Smooth muscle cell of the brain vasculature (primary cell): ENCODE measurements at places on chromosomes 4 and X.

GRCh38 chr4:88008122-88008742 is 797 bp downstream of the PKD2 start:
- no peak for DNase-seq

DNA sequence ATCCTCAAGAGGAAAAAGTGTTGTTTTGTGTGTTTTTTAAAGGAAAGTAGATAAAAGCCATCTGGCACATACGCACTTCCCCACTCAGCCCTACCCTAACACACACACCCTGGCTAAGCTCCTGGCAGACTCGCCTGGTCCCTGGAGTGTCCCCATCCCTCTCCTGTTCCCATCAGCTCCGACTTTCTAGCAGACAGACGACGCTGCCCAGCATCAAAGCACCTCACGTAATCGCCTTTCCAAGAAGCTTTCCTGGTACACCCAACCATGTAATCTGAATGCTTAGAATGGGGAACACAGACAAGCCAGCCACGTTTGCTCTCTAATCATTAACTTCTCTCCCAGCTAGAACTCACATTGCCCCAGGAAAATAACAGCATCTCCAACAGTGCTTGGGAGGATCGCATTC is 116.2 kb downstream of the AFAP1 start:
- no peak for DNase-seq

DNA sequence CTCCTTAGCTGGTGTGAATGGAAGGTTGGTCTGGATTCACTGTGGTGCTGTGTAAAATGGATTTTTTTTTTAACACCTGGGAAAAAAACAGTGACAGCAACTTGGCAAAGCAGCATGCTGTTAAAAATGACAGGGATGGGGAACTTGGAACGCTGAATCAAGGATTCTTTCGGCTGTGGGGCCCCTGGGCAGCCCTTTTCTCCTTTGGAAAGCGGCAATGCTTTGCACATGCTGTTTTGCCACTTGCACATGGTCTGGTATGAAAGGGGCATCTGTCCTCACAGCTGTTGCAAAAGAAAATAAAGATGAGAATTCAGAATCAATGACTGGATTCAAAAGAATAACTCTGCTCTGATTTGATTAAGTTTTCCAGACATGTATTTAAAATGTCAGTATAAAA is 10.7 kb upstream of the PIGA start:
- no peak for DNase-seq

- no peak for DNase-seq
Measured at GRCh38 chr4:80162418-80162817, 34.9 kb upstream of the PRDM8 start.

- no peak for DNase-seq
Measured at GRCh38 chr4:82043081-82043808, 330.5 kb downstream of the HNRNPD start.

DNA sequence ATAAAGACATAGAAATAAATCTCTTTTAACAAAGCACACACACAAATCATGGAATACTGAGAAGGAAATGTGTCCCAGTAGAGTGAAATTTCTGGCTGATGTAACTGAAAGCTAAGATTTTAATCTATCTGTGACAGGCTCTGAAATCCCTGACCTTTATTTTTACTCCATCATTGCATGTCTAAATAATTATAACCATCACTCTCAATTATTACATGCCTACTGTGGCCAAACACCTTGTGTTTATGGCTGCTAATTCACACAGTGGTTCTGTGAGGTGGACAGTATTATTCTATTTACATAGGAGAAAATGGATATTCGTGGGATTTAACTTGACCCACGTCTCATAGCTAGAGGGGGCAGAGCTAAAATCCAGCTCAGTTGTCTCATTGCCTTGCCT is 438.1 kb downstream of the TLL1 start:
- no peak for DNase-seq

DNA sequence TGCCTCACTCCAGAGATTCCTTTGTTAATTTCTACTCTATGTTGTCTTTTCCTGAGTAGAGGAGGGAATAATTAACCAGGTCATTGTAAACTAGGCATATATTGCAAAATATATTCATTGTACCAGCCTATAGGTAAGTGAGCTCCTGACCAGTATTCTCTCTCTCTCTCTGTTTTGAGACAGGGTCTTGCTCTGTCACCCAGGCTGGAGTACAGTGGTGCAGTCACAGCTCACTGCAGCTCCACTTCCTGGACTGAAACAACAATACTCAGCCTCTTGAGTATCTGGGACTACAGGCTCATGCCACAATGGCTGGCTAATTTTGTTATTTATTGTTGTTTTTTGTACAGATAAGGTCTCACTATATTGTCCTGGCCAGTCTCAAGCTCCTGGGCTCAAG is 198.3 kb downstream of the ARAP2 start:
- no peak for DNase-seq

DNA sequence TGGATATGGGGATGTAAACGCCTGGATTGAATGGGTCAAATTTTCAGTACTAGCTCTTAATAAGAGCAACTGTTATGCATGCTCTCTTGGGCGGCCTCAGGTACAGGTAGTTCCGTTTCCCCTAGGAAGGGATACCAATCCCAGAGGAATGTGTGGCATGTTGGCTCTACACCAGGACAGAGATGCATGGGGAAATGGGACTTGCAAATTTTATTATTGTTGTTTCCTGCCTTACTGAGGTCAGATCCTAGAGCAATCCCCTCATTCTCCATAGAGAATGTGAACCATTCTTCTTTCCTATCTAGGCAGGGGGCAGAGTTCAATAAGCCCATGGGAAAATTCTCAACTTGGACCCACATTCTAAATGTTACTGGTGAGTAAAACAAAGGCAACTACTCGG is 361.8 kb upstream of the FGF16 start:
- no peak for DNase-seq

GRCh38 chrX:23884427-23885024 is 23.2 kb downstream of the APOO start:
- no peak for DNase-seq

DNA sequence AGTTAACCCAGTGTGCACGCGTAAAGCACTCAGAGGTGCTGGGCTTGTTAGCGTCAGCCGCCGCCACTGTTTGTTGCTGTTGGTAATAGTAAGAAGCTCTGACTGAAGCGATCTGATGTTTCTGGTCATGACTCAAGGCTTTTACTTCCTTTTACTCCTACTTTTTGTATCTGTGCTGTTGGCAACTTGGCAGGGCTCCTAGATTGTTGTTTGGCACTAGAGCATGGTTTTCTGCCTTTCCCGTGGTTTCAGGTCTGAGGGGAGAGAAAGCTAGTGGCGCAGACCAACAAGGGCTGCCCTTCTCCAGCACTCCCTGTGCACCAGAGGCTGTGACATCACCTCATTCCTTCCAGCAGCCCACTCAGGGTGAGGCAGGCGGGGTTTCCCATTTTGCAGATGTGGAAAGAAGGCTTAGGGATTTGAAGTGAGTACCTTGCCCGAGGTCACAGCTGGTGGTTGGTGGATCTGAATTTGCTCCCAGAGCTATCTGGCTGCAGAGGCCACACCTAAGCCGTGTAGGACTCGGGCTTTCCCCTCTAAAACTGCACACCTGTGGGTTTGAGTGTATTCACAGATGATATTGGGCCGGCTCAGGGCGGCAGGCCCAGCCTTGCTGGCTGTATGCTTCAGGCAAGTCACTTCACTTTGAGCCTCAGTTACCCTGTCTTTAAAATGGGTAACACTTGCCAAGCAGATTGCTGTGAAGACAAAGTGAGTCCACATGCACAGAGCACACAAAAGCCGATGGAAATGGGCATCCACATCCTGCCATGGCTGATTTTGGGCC is 51.2 kb upstream of the TADA2B start:
- peak; percentile 45 for DNase-seq

DNA sequence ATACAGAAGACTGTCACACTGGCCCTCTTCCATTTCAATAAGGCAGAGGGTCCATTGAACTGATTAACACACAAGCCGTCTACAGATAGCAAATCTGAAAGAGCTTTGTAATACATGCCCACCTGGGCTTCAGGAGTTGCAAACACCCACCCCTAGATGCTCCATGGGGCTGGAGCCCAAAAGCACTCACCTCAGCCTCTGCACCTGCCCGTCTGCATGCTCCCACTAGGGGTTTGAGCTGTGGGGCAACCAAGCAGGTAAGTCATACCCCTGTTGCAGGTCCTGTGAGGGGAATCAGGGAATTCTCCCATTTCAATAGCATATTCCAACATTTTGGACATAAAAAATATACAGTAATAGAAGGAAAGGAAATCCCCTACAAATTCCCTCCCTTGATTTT is 243.0 kb upstream of the KCNIP4 start:
- DNase-seq: no peak
